Liver (tissue), 10 donors: ENCODE measurements at places on chromosomes 3 and 15.

DNA sequence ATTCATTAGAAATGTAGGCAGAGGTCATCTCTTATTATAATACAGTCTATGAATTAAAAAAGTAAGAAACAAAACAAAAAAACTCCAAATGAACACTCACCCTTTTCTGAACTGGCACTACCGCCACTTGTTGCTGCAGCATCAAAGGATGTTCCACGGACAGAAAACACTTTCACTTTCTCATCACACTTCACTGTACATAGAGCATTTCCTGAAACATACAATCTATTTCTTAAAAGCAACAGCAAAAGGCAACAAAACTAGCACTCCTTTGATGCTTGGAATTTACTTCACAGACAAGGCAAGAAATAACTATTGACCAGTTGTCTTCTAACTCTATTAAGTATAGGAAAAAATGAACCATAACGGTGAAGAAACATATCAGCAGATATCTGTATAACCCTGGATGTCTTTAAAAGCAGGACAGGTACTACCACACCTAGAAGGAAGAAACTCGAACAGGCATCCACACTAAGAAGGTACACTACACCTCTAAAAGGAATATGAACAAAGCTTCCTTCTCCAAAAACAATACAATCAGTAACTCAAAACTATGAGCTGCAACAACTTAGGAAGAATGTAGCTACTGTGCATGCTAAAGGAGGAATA lies 24.9 kb downstream of the ETFA start:
- no peak for DNase-seq

GRCh38 chr3:125641891-125642290 lies 46.6 kb upstream of the OSBPL11 start:
- DNase-seq, result no peak

DNA sequence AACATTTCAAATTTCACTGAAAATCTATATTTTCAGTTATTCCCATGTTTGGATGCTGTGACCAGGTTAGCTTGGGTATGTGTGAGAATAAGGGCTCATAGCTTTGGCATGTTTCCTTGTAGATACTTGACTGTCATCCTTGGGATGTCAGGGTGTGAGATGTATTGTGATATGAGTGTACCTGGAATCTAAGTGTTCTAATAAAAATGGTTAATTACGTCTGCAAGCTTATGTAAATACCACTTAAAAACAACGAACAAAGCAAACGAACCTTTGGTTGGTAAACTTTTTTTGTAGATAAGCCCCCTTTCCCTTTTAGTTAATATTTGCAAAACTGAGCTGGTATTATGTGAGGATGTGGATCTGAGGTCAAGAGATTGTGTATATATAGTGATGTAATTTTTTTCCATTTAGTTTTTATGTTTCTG lies 63.5 kb downstream of the FNDC3B start:
- DNase-seq, result no peak

DNA sequence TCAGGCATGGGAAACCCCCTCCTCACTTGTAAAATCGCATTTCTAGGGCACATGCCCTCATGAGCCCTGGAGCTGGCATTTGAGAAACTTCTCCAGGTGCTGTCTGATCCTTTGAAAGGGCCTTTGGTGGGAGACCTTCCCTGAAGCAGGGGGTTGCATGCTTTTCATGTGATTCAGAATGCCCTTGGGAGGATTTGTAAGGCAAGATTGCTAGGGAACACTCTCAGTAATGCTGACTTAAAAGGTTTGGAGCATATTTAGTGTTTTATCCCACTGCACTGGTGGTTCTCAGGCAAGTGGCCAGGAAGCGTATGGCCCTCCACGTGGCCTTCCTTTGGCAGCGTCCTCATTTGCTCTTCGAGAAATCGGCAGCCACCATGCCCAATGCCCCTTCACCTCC lies 164.1 kb downstream of the ARRDC4 start:
- no peak for DNase-seq

- DNase-seq, result no peak
Observed at GRCh38 chr15:68725736-68726135, 95.0 kb downstream of the ANP32A start.

- DNase-seq, result no peak
Observed at GRCh38 chr3:172213200-172213599, 173.8 kb downstream of the FNDC3B start.

DNA sequence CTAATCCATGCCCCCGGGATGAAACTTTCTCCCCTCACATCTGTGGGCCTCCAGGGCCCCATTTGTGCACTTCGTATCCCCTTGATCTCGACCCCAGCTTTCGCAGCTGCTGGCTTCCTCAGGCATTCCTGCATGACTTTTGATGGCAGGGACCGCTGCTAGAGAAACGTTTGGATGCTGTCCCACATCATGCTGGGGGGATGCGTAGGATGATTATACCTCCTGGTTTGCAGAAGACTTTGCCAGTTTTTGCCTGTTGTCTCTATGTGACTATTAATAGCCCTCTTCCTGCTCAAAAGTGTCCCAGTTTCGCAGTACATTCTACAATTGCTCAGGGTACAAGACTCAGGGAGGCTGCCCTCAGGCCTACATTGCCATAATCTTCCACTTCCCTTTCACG lies 10.4 kb upstream of the KCNAB1 start:
- no peak for DNase-seq

- no peak for DNase-seq
Observed at GRCh38 chr15:68542771-68543164, 36.0 kb upstream of the CORO2B start.

- no peak for DNase-seq
Observed at GRCh38 chr15:81157195-81157938, 23.3 kb downstream of the CFAP161 start.

GRCh38 chr15:68582864-68583263 lies 4.1 kb downstream of the CORO2B start:
- no peak for DNase-seq
